ENCODE measurements at places on chromosomes 3 and 15.

DNA sequence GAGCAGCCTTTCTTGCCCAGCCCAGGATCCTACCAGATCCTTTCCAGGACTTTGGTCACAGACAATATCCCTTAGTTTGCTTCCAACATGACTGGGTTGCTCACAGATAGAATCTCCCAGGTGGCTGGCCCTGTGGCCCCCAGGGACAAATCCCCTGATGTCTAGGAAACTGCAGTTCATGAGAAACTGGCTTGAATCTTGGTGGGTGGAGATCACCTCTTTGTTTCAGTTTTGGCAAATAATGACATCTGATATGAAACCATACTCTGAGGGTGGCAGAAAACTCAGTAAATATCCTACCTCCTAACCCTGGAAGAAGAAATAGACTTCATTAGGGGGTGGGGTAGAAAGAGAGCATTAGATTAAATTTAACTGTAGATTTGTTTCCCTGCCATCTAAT, 44.1 kb upstream of the PFN2 start:
- DNase-seq = no peak

GRCh38 chr15:72203507-72203837, 5.9 kb upstream of the GRAMD2A start:
- no peak for DNase-seq

GRCh38 chr3:107939691-107940442, 151.0 kb downstream of the CD47 start:
- DNase-seq = no peak

DNA sequence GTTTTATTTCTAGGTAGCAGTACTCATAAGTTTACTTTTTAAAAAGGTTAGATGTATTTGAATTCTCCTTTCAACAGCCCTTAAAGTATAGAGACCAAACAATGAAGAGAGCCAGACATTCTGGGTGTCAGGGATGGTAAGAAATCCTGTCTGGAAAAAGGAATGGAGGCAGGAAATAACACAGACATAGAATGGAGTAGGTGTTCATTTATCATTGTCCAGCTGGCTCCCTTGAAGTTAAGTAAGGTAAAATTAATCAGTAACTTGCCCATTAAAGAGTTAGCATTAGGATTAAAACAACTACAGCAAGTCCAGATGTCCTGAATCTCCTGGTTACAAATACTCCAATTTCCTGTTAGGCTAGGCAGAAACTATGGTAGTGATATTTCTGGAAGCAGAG, 13.5 kb upstream of the SUCNR1 start:
- no peak for DNase-seq

DNA sequence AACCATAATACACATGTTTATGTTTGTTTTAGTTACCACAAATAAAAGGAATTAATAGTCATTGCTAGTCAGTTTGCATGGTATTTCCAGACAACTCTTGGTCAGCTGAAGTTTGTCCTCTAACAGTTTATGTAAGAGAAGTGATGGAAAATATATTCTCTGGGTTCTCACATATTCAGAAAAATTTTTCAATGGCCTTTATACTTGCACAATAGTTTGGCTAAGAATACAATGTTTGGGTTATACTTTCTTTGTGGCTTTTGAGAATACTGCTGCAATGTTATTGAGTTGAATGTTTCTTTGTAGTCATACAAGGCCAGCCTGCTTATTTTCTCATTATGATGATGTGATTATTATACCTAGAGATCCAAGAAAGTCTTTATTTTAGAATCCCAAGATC, 133.9 kb downstream of the RAP2B start:
- DNase-seq = no peak

All from GM12891 (cell line).